ENCODE measurements at places on chromosomes 6 and 20.

DNA sequence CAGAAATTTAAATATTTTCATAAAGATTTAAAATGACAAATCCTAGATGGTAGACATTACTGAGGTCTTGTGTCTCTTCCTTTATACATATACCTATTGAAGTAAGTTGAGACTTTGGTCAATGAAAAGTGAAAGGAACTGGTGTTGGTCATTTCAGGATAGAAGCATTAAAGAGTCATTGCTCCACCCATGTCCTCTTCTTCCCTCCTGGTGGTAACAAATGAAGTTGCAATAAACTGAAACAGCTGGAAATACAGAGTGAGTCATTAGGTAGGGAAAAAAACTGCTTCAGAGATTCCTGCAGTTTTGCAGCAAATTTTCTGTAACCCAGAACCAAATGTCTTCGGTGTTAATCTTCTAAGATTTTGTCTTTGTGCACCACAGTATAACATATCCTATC is 448.0 kb downstream of the EYS start:
- DNase-seq: no peak

DNA sequence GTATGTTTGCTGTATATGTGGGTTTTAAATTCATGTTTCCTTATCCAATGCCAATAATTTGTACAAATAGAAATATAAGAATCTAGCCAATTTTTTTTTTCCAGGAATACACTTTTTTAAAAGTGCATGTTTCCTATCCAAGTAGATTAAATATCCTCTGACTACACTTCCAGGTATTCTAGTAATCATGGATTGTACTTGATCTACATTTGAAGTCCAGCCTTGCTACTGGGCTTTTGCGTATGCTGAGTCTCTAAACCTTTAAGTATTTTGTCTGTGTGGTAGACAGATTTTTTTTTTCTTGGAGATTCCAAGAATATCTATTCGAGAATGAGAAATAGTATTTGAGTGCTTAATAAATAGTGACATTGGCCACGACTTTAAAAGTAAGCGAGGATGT is 188.3 kb downstream of the SASH1 start:
- no peak for DNase-seq

DNA sequence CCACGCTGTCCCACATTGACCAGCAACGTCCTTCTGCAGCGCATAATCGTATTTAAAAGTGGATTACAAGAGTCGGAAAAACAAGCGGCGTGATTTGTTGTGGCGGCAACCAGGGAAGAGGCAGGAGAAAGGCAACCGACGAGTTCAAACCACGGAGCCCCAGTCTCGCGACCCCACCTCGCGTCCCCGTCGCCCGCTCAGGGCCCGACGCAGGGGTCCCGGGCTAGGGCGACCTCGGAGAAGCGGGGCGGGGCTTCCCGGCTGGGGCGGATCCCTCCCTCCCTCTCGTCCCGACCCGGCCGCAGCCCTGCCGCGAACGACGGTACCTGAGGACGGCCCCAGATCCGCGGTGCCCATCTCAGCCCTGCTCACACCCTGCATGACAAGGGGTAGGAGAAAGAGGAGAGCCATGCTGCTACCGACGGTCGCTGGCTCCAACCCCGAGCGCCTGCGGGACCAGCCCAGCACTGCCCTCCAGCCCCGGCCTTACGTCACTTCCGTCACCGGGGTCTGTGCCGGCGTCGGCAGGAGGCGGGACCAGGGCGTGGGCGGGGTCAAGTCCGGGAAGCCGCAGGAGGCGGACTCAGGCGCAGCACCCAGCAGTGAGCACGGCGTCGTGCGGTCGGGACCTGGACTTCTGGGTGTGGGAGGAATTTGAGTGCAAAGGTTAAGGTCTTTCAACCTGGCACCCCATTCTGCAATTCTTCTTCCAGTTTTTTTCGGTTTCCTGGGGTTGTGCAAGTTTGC is at the start of gene IFNGR1:
Gene IFNGR1, minus strand, starts transcription at position 469 of the 747 bp plus-strand sequence. Its CDS starts 58 bp downstream, at position 411.
- peak; percentile 95 for DNase-seq

- DNase-seq: no peak
Observed at GRCh38 chr6:168616816-168617765, 176.1 kb downstream of the SMOC2 start.

DNA sequence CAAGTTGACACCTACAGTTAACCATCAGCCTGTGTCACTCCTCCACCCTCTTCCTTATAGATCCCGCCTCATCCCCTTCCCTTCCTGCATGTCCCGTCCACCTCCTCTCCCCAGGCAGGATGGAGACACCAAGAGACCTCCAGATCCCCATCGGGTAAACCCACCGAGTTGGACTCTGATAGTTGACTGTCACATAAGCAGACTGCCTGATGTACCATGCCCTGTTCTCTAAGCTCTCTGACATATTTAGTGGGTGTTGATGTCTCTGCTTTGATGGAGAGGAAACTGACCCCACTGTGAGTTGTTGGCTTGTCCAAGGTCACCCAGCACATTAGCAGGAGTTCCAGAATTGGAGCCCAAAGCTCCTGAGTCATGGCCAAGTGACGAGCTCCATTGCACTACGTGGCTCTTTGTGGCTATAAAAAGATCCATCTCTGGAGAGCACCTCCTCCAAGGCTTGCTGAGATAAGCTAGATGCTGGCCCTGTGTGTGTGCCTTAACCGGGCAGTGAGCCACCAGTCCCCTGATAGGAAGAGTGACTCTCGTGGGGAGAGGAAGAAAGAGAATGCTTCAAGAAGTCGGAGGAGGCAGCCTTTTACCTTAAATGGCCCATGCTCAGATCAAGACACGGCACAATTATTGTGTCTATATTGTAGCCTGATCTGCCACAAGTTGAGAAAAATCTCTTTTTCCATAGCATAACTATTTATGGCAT is 236.0 kb upstream of the ECI2 start:
- no peak for DNase-seq

DNA sequence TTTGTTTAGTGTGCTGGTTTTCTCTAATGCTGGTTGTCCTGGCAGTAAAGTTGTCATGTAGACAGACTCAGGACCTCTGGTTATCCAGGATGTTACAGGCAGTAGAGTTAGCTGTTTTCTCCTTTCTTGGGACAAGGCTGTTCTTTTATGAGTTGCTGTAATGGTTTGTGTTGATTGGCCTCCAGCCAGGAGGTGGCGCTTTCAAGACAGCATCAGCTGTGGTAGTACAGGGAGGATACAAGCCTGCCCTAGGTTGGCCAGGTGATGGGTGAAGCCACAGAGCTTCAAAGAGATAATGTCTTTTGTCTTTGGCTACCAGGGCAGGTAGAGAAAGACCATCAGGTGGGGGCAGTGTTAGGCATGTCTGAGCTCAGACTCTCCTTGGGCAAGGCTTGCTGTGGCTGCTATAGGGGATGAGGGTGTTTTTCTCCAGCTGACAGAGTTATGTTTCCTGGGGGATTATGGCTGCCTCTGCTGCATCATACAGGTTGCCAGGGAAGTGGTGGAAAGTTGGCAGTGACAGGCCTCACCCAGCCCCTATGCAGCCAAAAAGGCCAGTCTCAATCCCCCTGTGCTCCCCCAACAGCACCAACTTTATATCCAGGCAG is 127.2 kb upstream of the TAB2 start:
- peak; percentile 40 for DNase-seq

DNA sequence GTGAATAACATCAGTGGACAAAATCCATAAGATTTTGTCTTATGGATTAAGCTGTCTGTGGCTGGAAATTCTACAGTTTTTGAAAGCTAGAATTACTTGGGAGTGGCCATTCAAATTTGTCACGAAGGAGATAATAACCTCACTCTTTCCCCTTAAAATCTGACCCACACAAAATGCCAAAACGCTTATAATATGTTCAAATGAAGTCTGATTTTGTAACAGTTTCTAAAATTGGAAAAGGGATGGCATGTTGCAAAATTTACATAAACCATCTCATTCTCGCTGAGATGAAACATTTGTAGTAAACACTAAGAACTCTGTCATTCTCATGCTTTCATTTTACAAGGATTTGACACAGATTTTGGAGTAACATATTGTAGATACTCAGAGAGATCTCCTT is 112.7 kb downstream of the GJA1 start:
- DNase-seq: no peak

- DNase-seq: no peak
Observed at GRCh38 chr20:2197166-2197565, 95.5 kb downstream of the STK35 start.

- DNase-seq: no peak
Observed at GRCh38 chr6:64084185-64084663, 448.6 kb downstream of the PHF3 start.

DNA sequence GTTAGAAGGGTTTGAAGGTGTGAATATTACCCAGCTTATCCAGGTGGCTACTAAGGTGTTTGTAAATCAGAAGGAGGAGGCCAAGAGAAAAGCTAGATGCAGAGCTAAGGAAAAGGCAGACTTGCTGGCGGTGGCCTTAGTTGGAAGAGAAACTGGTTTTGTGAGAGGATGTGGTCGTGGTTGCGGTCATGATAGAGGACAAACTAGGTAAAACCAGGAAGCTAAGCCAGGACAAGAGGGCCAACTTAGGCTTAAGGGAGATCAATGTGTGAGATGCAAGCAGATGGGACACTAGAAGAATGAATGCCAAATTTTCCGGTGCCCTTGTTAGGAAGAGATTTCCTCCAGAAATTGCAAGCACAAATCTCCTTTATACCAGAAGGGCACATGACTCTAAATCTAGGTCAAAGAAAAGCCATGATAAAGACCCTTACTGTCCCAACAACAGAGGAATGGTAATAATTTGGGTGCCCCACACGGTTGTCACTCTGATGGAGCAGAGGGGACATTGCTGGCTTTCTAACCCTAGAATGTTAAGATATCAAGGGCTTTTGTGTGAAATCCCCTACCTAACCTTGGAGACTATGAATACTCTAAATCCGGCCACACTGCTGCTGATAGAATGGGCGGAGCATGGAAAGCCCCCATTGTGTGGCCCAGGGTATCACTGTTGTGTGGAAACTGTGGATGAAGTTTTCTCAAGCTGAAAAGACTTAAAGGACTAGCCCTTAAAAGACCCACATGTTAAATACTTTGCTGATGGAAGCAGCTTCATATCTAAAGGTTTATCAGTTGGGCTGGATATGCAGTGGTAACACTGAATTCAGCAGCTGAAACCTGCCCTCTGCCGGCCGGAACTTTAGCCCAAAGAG is 7.8 kb downstream of the IL22RA2 start:
- no peak for DNase-seq

DNA sequence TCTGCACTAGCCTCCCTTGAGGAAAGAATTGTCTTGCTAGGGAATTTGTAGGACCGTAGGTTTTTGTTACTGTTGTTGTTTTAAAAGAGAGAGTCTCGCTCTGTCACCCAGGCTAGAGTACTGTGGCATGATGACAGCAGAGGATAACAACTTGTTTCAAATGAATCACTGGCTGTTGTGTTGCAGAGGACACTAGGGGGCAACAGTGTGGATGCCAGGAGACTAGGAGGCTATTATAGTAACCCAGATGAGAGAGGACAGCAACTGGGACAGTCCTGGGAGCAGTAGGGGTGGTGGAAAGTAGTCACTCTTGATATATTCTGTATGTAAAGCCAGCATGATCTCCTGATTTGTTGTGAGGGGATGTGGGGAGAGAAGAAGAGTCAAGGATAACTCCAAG is 41.8 kb upstream of the LAMA4 start:
- no peak for DNase-seq

DNA sequence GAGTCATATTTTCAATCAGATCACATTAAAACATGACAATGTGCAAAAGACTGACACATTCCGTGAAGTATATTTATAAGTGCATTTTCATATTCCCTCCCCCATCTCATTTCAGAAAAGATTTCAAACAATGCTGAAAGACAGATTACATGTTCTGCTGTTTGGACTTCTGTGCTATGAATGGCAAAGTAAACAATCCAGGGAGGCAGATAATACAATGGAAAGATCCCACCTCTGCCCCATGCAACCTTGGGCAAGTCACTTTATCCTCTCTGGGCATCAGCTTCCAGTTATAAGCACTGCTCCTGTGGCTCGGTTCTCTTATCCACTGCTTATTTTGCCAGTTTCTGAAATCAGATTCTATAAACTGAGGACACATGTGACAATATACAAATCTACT is 110.2 kb downstream of the RCAN2 start:
- no peak for DNase-seq

- DNase-seq: no peak
Observed at GRCh38 chr6:7489376-7489775, 52.1 kb upstream of the DSP start.

GRCh38 chr6:139834232-139834631 is 459.8 kb upstream of the CITED2 start:
- DNase-seq: no peak

DNA sequence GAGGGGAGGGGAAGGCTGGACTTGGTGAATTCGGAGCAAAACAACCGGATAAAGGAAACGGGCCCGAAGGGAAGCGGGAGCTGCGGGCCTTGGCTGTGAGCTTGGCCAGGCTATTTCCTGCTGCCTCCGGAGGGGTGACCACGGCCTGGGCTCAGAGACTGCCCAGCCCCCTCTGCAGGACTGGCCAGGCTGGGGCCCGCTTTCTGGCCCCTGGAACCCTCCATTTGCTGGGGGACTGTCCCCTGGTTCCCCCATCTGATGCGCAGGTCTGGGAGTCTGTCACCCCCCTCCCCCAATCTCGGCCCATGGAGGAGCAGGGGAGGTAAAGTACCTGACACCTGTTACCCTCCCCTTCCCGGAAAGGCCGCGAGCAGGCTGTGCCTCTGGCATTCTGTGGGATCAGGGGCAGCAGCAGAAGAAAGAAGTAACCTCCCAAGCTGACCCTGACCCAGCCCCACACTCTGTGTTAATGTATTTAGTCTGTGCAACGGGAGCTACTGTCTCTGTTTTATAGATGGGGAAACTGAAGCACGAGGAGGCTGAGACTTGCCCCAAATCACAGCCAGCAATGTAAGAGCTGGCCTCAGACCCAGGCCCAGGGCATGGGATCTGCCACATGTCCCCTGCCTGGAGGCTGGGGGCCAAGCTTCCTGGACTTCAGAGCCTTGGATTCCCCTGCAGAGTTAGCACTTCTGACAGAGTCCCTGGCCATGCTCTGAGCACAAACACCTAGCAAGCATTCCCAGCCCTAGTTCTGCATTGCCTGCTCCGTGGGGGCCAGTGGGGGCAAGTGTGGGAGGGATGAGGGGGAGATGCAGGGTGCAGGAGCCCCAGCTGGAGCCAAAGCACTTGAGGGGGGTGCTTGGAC is 3.5 kb downstream of the C20orf204 start:
- DNase-seq: no peak

DNA sequence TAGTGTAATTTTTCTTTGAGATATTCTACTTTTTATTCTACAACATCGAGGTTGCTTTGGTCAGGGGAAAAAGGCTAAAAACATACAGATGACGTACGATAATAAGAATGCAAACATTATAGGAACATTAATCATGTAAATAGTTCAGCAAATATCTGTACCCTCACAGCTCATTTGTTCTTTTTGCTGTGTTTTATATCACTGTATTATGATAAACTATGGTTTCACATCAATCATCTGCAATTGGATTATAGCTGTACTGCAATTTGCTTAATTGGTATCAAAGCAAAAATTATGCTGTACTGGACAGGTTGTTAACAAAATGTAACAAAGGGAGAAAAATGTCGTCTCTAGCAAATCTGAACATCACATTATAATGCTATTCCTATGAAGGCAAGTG is 597.1 kb downstream of the EPHA7 start:
- no peak for DNase-seq

DNA sequence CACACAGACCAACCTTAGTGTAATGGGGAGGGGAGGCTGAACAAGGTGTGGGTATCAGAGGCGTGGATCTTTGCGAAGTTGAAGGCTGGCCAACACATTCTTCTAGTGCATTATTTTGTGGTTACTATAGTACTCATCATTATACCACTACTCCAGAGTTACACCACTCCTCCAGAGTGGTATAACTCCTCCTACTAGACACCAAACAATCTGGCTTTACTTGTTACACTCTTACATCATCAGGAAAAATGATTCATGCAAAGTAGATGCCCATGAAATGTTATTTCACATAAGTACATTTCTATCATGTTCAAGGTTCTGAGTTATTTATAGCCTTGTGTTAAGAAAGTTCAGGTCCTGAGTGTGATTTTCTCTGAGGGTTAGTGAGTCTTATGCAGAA is 443.1 kb upstream of the OPRM1 start:
- no peak for DNase-seq

All from activated T-cell treated with anti-CD3 and anti-CD28 coated beads for 24 hours (primary cell).